Hindlimb muscle (tissue), 1 donor: ENCODE measurements at places on chromosomes 4 and X.

DNA sequence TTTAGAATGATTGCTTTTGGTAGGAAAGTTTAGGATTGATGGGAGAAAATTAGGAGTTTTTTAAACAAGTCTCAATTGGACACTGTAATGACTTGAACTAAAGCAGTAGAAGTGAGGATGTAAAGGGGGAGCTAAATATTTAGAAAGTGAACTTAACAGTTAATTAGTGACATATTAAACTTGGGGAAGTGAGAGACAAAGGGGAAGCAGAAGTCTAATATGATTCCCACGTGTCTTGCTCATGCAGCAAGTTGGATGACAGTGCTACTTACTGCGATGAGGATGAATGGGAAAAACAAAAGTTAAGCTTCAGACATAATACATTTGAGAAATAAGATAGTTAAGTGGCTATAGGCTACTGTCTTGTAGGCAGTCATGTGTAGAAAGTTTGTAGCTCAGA, 110.4 kb downstream of the RPA4 start:
- no peak for DNase-seq

GRCh38 chr4:10184501-10184938, 67.9 kb upstream of the WDR1 start:
- no peak for DNase-seq

- DNase-seq, result no peak
Measured at GRCh38 chrX:22093550-22093949, 61.4 kb downstream of the PHEX start.

DNA sequence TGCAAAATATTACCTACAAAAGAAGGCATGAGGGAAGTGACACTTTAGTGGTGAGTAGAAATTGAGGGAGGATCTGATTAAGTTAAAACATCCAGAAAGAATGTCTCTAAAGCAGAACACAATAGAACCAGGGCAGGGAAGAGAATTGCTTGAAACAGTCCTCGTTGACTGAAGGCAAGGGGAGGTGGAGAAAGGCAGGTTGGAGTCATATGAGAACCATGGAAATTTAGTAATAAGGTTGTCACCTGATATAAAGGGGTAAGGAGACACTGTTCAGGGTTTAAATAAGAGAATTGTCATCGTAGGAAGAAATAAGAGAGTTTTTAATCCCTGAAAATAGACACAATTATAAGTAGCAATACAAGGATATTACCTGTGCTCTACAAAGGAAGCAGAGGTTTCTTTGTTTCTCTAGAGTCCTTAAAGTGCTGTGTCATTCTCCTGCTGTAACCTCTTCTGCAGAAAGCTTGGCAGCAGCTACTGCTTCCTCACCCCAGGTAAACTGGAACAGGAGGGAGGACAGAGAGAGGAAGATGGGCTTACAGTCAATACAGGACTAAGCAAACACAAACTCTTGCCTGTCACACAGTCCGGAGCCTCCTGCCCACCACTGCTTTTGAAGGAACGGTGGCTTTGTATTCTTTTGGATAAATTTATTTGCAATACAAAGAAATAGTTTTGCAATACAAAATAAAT, 258.4 kb downstream of the PPARGC1A start:
- DNase-seq, result no peak

GRCh38 chrX:149881081-149881711, at the start of gene MAGEA8:
Gene MAGEA8, plus strand, starts transcription at chrX:149881183. Its CDS starts 3,090 bp downstream, at chrX:149884273.
- DNase-seq, result no peak

- no peak for DNase-seq
Measured at GRCh38 chrX:48590203-48591103, 6.8 kb upstream of the WDR13 start.

- no peak for DNase-seq
Measured at GRCh38 chr4:75781305-75781704, 56.9 kb downstream of the USO1 start.

GRCh38 chr4:16467061-16467460, 240.8 kb upstream of the TAPT1 start:
- DNase-seq, result no peak

- no peak for DNase-seq
Measured at GRCh38 chr4:39291686-39292085, 74.5 kb downstream of the RFC1 start.

- DNase-seq, result no peak
Measured at GRCh38 chr4:184188443-184189400, 29.0 kb downstream of the ENPP6 start.

GRCh38 chrX:95332530-95332929, 1352.1 kb upstream of the DIAPH2 start:
- no peak for DNase-seq

GRCh38 chrX:5907207-5907606, 321.5 kb downstream of the NLGN4X start:
- no peak for DNase-seq

- DNase-seq, result peak; percentile 67
Measured at GRCh38 chr4:80202741-80203553, 5.6 kb downstream of the PRDM8 start.

- no peak for DNase-seq
Measured at GRCh38 chr4:134144337-134144736, 57.3 kb downstream of the PABPC4L start.

DNA sequence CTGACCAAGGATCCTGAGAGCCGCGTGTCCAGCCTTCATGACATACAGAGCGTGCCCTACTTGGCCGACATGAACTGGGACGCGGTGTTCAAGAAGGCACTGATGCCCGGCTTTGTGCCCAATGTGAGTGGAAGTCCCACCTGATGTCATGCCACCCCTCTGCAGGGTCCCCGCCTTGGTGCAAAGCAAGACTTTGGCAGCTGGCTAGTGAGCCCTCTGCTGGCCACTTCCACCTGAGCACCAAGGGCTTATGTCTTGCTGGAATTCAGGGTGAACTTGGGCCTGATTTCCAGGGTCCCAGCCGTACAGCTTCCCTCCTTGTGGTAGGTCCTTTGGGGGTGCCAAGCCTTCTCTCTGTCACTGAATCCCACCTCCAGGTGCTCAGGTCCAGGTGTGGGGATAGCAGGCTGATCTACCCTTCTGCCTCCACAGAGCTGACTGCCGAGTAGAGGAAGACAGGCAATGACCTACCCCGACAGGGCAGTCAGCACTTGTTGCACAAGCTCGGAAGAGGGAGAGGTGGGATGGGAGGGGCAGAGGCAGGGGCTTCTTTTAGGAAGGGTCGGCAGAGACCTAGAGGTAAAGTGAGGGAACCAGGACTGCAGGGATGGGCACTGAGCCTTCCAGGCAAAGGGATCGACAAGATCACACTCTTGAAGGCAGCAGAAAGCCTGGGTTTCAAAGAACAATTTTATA, 248.1 kb downstream of the EVC2 start:
- DNase-seq, result no peak

- DNase-seq, result no peak
Measured at GRCh38 chr4:42609051-42609450, 47.9 kb downstream of the ATP8A1 start.

DNA sequence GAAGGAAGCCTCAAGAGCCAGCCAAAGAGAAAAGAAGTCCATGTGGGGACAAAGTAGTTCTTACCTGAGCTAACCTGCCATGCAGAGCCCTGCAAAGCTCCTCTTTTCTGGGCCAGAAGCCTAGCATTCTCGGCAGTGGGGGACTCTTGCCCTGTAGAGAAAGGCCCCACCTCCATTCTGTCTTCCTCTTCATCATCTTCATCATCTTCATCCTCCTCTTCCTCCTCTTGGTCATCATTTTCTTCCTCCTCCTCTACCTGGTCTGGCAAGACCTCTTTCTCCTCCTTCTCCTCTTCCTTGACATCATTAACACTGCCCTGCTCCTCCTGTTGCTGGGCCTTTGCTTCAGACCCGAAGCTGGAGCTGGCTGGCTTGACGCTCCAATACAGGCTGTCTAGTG, 16.7 kb downstream of the LAS1L start:
- DNase-seq, result no peak

DNA sequence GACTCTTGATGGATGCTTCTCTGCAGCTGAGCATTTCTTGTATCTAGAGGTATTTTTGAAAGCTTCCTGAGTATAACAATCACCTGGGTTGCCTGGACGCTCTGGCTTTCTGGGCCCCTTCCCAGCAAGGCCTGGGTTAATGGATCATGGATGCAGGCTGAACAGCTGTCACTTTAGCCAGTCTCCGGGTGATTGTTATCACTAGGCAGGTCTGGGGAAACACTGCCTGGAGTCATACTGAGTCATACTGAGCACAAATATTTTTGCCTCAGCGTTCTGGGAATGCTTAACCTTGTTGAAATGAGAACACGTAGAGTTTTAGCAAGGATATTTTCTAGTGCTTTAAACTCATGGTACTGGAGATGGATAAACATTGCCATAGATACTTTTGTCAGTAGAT, 102.6 kb downstream of the PHEX start:
- DNase-seq, result no peak

DNA sequence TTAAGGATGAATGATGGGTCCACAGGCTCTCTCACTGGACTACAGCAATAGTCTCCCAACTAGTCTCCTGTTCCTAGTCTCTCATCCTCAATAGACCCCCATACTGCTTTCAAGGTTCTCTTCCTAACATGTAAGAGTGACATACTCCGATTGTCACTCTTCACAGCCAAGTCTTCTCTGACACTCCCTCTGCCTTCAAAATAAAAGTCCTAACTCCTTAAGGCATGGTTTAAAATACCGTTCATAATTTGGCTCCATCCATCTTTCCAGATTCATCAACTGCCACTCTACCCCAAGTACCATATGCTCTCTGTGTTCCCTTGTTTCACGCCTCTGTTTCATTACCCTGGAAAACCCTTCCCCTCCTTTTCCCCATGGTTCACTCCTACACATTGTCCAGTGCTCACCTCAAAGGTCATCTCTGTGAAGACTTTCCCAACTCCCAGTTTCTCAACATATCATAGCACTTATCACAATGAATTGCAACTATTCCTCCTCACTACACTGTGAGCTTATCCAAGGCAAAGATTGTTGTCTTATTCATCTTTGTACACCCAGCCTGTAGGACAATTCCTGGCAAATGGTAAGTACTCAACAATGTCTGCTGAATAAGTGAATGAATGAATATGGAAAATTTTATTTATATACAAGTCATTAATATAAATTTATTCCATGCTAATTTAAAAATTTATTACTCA, 26.0 kb downstream of the SMARCA1 start:
- DNase-seq, result no peak

- DNase-seq, result no peak
Measured at GRCh38 chr4:121758925-121759568, 5.9 kb downstream of the SMIM43 start.

DNA sequence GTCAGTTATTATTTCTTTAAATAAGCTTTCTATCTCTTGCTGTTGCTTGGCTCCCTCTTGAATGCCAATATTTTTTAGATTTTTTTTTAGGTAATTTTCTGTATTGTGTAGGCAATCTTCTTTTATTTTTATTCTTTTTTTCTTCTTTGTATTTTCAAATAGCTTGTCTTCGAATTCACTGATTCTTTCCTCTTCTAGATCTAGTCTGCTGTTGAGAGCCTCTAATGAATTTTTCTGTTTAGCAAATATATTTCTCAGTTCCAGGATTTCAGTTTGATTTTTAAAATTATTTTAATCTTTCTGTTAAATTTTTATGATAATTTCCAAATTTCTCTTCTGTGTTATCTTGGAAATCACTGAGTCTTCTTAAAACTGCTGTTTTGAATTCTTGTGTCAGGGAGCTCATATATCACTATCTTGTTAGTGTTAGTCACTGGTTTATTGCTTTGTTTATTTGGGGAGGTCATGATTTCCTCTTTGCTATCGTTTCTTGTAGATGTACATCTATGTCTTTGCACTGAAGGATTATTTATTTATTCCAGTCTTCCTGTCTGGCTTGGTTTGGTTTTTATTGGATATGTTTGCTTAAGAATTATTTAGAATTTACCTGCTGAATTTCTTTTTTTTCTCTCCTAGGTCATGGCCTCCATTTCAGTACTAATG, 39.9 kb upstream of the GPRIN3 start:
- DNase-seq, result no peak

DNA sequence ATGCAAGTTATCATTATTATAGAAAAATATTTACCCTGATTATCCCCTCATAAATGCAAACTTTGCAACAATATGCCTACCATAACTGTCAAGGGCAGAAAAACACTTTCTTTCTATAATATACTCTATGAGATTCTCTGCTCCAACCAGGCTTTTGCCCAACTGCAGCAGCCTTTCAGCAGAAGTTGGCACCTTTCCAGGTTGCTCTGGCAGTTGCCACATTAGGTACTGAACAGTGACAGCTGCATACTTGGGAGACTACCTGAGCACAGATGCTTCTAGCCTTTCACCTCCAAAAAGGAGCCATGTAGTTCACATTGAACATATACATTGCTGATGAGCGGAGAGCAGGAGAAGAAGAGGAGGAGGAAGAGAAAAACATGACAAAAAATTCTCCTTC, 69.5 kb upstream of the BRWD3 start:
- no peak for DNase-seq

- no peak for DNase-seq
Measured at GRCh38 chr4:134756421-134756820, 554.8 kb upstream of the PABPC4L start.

GRCh38 chr4:5874811-5875449, 18.0 kb downstream of the CRMP1 start:
- no peak for DNase-seq

- no peak for DNase-seq
Measured at GRCh38 chr4:87961993-87962392, 13.5 kb upstream of the SPP1 start.

DNA sequence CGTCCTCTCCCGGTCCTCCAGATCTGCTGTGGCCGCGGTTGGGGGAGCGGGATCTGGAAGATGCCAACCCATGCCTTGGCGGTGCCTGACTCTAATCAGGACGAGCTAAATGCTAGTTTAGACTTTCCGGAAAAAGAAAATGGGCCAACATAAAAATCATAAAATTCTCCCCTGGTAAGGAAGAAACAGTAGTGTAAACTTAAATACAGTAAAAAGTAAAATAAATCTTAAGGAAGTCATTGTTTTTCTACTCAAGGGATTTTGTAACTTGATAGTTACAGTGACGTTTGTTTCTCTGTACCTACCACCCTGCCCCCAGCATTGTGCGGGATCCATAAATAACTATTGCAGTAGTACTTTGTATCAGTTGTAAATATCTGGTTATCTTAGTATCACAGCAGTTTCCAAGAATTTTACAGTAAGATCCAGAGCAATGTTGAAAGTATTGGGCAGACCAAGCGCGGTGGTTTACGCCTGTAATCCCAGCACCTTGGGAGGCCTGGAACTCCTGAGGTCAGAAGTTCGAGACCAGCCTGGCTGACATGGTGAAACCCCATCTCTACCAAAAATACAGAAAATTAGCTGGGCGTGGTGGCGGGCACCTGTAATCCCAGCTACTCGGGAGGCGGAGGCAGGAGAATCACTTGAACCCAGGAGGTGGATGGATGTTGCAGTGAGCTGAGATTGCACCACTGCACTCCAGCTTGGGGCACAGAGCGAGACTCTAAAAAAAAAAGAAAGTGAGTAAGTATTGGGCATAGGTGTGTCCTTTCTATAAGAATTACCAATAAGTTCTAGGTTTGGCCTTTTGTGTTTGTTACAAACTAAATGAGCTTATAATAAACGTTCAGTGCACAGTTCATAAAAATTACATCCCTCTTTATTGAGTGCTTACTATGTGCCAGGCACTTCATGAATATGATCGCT, 1.0 kb upstream of the PLA2G12A start:
- no peak for DNase-seq

GRCh38 chr4:130028552-130028951, 932.6 kb downstream of the C4orf33 start:
- DNase-seq, result no peak

GRCh38 chr4:119227690-119228089, 15.2 kb downstream of the USP53 start:
- no peak for DNase-seq

GRCh38 chrX:19005909-19006308, 22.0 kb upstream of the PHKA2 start:
- DNase-seq, result no peak
